ENCODE measurements at places on chromosomes 6 and 20.

- DNase-seq = no peak
Measured at GRCh38 chr20:16104783-16105182, 468.5 kb downstream of the KIF16B start.

- DNase-seq = no peak
Measured at GRCh38 chr6:99821164-99821563, 172.9 kb downstream of the MCHR2 start.

GRCh38 chr6:115717472-115717871 is 343.2 kb downstream of the FRK start:
- DNase-seq = no peak

DNA sequence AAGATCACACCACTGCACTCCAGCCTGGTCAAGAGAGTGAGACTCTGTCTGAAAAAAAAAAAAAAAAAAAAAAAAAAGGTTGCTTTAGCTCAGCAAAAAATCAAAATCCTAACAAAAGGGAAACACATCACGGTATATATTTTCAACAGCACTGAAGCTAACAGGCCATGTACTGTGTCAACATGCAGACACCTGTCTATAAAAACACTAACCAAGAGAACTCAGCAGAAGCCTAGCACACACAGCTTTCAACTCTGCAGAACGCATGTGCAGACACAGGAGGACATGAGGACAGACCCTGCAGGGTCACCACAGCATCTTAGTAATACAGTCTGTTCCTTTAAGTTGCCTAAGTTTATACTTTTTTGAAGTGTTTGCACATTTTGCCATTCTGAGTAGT is 13.5 kb downstream of the NINL start:
- DNase-seq = no peak

GRCh38 chr20:1786486-1786885 is 108.7 kb upstream of the SIRPA start:
- no peak for DNase-seq

DNA sequence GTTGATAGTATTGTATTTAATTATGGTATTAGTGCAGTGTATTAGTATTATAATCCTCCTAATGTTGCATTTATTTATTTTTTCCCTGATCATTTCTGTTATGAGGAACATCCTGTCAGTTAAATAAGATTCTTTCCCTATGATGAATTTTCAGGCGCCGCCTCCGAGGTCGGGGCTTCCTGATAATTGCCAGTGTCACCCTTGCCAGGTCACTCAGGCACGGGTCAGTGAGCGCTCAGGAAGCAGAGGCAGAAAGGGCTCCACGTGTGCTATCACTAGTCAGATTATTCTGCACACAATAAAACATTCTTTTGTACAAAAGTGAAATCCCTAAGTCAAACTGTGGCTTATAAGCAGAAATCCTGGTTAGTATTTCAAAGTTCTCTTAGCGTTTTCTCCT is 64.8 kb downstream of the TSHZ2 start:
- no peak for DNase-seq
